ENCODE measurements at places on chromosomes 3 and 15. TPM values are rescaled to one million over a fixed set of nuclear protein-coding genes. Genes with fewer than 3 reads are reported as not detected.

RAD51 gene
- total RNA-seq: 6.9 TPM

ATP2B2 gene
- 0.08 TPM for total RNA-seq

DNA sequence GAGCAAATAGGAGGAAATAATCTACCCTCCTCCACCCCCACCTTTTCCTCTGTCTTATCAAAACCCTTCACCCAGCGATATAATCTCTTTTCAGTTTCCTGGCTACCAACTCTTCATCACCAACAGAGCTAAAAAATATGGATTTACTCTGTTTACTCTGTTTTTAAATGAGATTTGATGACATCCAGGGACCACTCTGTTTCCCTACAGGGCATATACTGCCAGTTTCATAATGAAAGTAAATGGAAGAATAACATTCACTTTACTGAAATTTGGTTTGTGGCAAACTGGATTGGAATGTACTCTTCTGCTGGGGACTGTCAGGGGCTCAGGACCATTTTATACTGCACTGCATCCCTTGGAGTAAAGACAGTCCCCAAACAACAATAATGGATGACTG, 80.1 kb upstream of the PTX3 start:
- no peaks in the 10 kb centered on the region for H3K36me3 ChIP-seq
- H3K27me3 ChIP-seq: no peaks in the 10 kb centered on the region
- H3K27ac ChIP-seq: no peak overlapping the region
- peaks cover 43% of the 10 kb centered on the region for H3K4me1 ChIP-seq
- no peak overlapping the region for H3K4me3 ChIP-seq

GRCh38 chr3:47444103-47444502, 31.6 kb downstream of the SCAP start:
- H3K36me3 ChIP-seq: peaks cover 8% of the 10 kb centered on the region
- H3K27ac ChIP-seq: peak overlapping the region; percentile 47
- no peak overlapping the region for H3K4me3 ChIP-seq
- DNase-seq: no peak

- peaks cover 41% of the 10 kb centered on the region for H3K27me3 ChIP-seq
- H3K36me3 ChIP-seq: no peaks in the 10 kb centered on the region
- no peak overlapping the region for H3K4me3 ChIP-seq
- no peaks in the 10 kb centered on the region for H3K4me1 ChIP-seq
These were observed 90.5 kb upstream of the PLCL2 start for GRCh38 chr3:16794257-16794656.

DNA sequence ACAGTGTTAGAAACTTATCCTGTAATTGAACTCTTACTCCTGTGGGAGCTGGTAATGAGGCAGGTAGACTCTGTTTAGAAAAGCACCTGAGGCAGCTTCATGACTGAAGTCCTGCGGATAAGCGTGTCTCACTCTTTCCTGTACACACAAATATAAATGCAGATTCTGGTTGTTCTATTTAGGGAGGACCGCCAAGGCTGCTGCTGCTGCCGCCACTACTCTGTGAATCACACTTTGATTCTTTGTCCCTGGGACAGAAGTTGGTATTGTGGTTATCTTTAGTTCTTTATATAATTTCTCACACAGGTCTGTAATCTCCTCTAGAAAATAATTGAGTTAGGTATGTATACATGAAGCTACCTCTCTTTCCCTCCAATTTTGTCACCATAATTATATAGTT, 3.6 kb downstream of the LSAMP start:
- H3K27me3 ChIP-seq: peaks cover 21% of the 10 kb centered on the region
- H3K4me1 ChIP-seq: peaks cover 24% of the 10 kb centered on the region
- no peaks in the 10 kb centered on the region for H3K36me3 ChIP-seq
- no peak overlapping the region for H3K4me3 ChIP-seq

- no peaks in the 10 kb centered on the region for H3K27me3 ChIP-seq
- no peak overlapping the region for H3K27ac ChIP-seq
- DNase-seq: no peak
- no peak overlapping the region for H3K4me3 ChIP-seq
These were observed 70.1 kb upstream of the MEF2A start for GRCh38 chr15:99495430-99496301.

- H3K4me1 ChIP-seq: no peaks in the 10 kb centered on the region
- H3K27ac ChIP-seq: no peak overlapping the region
- no peak for DNase-seq
- no peaks in the 10 kb centered on the region for H3K36me3 ChIP-seq
- no peak overlapping the region for H3K4me3 ChIP-seq
These were observed 2.9 kb downstream of the ATP13A5 start for GRCh38 chr3:193375614-193376013.

- H3K27ac ChIP-seq: no peak overlapping the region
- no peaks in the 10 kb centered on the region for H3K27me3 ChIP-seq
- H3K4me1 ChIP-seq: peaks cover 21% of the 10 kb centered on the region
- peaks cover 5% of the 10 kb centered on the region for H3K36me3 ChIP-seq
These were observed 1.1 kb upstream of the VPS18 start for GRCh38 chr15:40893019-40893670.

DNA sequence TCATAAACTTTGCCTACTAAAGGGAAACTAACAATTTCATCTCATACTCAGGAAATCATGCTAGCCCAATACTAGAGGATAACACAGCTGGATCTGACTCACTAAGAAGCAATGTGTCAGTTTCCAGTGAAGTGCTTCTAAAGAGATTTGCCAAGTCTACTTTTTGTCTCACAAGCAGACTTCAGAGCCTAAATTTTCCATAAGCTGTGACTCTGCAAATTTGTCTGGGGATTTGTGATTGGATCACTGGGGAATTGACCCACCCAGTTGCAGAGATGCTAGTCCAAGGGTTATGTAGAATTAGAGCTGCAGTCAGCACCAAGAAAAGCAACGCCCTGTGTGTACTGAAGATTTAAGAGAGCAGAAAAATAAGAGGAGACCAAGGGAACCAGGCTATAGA, 647.1 kb downstream of the NTRK3 start:
- peaks cover 12% of the 10 kb centered on the region for H3K27me3 ChIP-seq
- H3K27ac ChIP-seq: no peak overlapping the region
- no peaks in the 10 kb centered on the region for H3K36me3 ChIP-seq
- peaks cover 11% of the 10 kb centered on the region for H3K4me1 ChIP-seq
- no peak overlapping the region for H3K4me3 ChIP-seq
